ENCODE measurements at places on chromosomes 11 and 22.

GRCh38 chr11:111402411-111402810 lies 23.3 kb upstream of the POU2AF1 start:
- no peak for DNase-seq

DNA sequence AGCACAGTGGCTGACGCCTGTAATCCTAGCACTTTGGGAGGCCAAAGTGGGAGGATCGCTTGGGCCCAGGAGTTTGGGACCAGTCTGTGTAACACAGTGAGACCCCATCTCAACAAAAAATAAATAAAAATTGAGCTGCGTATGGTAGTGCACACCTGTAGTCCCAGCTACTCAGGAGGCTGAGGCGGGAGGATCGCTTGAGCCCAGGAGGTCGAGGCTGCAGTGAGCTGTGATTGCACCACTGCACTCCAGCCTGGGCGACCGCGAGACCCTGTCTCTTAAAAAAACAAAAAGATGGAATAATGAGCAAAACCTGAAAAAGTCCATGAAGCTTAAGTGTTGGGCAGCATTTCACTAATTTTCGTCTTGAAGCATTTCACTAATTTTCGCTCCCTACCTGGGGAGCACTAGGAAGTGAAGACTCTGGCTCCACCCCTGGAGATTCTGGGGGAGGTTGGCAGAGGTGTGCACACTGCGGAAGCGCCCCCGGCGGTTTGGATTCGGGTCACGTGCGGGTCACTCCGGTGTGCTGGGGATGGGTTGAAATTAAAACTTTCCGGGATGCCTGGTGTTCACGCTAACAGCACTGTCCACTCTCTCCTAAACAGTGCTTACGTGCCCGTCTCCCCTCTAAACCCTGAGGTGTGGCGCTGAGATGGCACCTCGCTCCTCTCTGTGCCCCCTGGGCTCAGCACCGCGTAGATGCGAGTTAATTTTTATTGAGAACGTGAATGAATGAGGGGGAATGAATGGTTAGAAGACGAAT lies 906 bp upstream of the NAA40 start:
- no peak for DNase-seq

DNA sequence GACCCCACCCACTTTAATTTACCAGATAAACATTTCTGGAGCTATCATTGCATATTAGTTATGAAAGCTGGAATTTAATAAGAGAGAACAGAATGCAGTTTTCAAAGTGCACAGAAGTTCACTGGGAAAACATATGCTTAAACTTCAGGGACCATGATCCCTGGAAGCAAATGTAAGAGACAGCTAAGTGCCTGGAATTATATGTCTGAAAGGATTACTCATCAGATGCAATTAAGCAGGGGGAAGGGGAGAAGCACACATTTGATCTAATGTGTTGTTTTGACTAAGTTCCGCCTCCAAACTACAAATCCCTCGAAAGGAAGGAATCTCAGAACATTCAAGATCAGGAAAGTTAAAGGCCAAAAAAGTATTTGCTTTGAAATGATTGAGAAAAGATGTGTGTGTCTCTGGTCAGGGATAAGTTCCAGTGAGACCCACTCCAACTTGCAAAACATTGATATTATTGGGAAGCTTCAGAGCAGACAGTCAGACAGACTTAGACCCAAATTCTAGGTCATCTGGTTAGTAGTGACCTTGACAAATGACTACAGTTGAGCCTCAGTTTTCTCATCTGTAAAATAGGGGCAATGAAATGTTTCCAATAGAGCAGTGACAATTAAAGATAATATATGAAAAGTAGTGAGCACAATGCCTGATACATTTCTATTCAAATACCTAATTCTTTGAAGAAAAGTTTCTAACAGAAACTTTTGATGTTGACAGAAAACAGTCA lies 147.6 kb downstream of the ME3 start:
- no peak for DNase-seq

DNA sequence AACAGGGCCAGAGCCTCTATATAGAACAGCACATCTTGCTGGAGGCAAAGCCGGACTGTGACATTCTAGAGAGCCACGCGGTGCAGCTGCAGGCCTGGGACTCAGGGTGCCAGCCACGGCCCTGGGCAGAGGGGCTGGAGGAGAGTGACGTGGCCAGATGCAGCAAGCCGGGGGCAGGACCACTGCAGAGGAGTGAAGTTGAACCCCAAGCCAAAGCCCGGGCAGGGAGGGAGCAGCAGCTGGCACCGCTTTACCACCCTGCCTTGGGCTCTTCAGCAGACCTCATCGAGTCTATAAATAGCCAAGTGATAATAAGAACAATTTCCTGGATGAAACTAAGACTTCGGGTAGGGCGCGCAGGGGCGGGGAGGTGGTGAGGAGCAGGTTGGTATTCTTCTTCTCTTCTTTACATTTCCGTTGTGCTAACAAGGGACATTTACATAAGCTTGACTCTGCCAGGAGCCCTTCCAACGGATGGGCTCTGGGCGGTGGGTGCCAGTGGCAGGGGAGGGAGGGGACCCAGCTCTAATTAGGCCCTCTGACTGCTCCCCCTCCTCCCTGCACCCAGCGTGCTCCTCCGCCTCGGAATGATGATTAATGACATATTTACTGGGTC lies 110.2 kb downstream of the ST3GAL4 start:
- no peak for DNase-seq

DNA sequence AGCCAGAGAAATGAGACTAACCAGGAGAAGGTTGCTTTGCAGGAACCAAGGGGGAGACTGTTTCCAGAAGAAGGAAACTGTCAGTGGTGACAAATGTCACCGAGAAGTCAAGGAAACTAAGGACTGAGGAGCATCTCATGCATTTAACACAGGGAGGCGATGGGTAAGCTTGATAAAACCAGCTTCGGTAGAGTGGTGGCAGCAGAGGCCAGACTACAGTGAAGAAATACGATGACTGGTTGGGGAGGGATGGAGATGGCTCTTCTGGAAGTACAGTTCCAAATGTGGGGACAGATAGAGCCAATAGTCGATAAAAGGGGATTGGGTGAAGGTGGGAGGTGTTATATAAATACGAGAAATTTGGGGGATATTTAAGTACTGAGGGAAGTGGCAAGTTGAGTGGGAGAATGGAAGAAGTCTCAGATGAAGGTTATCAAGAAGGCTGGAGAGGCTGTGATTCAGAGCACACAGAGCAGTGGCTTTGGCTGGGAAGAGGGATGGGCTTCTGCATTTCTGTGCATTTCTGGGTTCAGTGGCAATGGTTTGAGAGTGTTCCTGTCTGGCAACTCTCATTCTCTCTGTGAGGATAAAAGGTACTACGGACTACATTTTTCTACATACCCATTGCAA lies 29.2 kb downstream of the SC5D start:
- no peak for DNase-seq

GRCh38 chr22:20758688-20759087 lies 15.2 kb upstream of the SERPIND1 start:
- no peak for DNase-seq

- DNase-seq = no peak
These were observed at the start of gene GPR152 for GRCh38 chr11:67452141-67452952. TSS of gene GPR152 (minus strand) at chr11:67452729. CDS start at chr11:67452724, 5 bp downstream.

DNA sequence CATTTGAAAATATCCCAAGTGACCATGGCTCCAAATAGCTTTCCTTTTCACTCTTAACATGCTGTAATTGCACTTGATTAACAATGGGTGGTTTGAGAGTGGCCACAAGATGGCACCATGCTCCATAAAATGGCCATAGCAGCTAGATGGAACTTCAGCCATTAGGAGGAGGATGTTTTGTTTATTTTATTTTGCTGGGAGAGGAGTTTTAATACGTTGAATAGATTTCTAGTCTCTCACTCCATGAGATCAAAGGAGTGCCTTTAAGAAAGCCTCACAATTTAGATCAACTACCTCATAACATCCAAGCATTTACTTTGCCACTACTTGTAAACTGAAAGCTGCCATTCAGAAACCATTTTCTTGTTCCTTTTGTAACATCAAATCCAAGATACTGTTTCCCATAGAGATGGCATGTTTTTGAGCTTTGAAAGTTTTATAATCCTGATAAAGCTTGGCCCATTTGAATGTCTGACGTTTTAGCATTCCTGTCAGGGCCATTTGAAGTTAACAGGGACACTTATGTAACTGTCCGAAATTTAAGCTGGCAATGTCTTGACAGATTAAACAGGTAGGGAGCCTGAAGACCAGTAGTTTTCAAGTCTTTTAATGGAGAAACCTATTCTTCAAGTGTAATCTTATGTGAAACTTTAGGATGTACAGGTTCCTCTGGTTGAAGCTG lies 4.7 kb downstream of the FEN1 start:
- DNase-seq = peak; percentile 52

DNA sequence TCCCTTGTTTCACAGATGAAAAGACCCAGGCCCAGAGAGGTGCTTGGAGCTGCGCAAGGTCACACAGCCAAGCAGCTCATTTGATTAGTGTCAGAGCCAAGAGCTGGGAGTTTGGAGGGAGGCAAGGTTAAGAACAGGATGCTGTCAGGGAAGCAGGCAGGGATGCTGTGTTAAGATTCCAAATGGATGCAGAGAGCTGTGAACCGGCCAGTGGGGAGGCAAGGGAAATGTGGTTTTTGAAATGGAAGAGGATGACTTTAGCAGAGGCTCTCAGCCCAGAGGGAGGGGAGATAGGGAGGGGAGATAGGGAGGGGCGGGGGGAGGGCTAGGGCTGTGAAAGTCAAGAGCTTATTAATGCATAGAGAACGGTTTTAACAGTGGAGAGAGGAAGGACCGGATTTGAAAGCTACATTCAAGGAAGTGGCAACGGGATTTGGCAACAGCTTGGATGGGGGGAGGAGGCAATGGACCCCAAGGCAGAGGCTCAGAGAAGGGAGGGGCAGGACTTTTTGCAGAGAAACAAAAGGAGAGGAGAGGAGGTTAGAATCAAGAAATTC lies 13.0 kb downstream of the RTN4RL2 start:
- no peak for DNase-seq

DNA sequence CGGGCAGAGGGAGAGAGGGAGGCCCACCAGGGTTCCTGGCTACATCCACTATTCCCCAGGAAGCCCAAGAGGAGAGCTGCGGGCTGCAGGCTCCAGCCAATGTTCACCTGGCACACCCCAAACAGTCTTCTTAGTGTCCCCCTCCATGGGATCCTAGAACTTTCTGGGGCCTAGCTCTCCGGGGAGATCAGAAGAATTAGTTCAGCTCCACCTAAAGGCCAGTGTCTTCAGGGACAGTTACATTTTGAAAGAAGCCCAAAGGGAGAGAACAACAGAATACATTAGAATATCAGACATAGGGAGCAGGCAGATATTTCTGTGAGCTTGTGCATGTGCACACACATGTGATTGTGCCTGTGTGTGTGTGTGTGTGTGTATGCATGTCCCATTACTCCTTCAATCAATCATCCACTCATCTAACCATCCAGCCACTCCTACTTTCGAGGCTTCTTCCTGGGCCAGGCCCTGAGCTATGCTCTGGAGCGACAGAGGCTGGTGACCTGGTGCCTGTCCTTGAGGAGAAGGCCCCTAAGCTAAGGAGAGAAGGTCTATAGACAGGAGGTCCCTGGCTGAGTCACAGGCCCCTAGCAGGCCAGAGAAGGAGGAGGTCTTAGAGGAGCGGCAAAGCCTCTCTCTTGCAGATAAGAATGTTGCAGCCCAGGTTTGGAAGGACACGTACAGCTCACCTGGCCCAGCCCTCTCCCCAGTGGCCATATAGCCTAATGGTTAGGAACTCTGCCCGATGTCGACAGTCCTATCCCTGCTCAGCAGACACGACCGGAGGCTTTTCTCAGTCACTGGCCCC lies 165.5 kb downstream of the DSCAML1 start:
- DNase-seq = no peak

- DNase-seq = no peak
These were observed 50.5 kb upstream of the LRRC55 start for GRCh38 chr11:57131080-57131790.

Data from stimulated activated CD4-positive, alpha-beta T cell treated with anti-CD3 and anti-CD28 coated beads, Interleukin-4, amount 100 ng/mL, for 4 hours (primary cell).